NCI-H187 (cell line): ENCODE measurements at places on chromosomes 3 and 15.

DNA sequence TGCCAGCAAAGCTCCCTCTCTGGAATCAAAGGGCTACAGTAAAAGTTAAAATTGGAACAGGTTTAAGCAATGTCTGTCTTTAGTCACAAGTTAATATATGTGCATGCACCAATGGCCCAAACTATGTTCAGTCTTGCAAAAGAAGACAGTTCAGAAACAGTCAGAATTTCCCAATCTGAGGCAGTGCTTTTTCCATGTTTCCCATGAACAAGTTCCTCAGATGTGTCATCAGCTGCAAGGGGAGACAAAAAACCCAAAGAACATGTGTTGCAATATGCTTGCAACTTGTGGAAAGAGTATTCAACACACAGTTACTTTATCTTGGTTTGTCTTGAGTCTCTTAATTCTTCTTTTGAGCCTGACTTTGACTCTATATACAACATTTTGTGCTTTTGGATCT is 148.4 kb downstream of the USP13 start:
- no peak for DNase-seq

GRCh38 chr3:71881041-71881440 is 96.1 kb upstream of the PROK2 start:
- DNase-seq: no peak

DNA sequence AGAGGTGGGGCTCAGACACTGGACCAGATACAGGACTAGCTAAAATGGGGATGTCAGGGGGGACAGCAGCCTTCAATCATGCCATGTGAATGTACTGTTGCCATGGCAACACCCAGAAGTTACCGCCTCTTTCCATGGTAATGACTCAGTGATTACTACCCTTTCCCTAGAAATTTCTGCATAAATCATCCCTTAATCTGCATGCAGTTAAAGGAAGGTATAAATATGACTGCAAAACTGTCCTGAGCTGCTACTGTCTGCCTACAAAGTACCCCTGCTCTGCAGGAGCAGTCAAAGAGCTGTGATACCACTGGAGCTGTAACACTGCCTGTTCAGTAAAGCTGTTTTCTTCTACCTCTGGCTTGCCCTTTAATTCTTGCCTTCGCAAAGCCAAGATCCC is 168.2 kb downstream of the PEAK1 start:
- no peak for DNase-seq

- DNase-seq: no peak
These were observed 29.2 kb upstream of the IGDCC4 start for GRCh38 chr15:65451989-65452388.

GRCh38 chr3:45031531-45031930 is 5.4 kb downstream of the CLEC3B start:
- no peak for DNase-seq

DNA sequence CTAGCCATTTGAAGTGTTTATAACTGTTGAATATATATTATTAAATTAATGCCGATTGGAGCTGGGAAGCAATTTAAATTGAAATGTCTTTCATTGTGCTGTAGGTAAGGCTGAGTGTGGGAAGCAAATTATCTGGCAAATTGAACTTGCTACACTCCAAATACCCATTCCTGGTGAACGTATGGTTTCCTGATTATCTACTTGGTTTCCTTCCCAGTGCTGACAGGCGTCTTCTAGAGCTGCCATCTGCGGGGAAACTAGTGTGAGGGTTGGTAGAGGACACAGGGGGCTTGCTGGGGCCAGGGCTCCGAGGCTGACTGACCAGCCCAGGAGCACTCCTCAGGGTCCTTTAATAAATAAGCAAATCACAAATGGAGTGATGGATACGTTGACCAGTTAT is 581.4 kb upstream of the LMCD1 start:
- DNase-seq: no peak

GRCh38 chr3:115062009-115062408 is 85.1 kb downstream of the ZBTB20 start:
- DNase-seq: no peak

DNA sequence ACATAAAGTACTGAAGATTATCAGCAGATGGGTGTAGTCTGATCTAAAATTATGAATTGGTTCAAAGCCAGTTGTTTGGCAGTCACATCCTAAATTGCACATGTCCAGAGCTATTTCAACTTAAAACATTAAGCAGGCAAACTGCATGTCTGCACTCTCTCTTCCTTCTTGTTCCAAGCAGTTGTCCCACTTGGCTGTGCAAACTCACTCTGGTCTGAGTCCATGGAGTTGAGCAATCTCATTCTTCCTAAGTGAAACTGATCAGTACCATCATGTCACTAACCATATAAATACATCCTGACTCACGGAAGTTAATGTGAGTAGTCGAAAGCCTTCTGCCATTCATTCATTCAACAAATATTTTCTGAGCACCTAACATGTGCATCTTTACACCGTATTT is 353.0 kb downstream of the ROBO1 start:
- no peak for DNase-seq

DNA sequence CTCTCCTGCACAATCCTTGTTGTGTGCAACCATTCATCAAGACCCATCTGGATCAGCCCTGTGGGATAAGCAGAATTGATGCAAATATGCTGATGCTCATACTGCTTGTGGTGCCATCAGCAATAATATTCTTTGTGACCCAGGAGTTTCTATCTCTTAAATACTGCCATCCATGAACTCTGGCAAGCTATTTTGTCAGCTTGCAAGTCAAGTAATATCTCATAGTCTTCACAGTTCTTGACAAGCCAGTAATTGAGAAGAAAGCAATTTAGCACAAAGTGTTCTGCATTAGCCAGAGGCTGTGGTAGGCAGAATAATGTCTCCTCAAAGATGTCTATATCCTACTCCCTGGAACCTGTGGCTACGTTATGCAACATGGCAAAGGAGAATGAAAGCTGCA is 49.0 kb downstream of the SPATA16 start:
- no peak for DNase-seq

DNA sequence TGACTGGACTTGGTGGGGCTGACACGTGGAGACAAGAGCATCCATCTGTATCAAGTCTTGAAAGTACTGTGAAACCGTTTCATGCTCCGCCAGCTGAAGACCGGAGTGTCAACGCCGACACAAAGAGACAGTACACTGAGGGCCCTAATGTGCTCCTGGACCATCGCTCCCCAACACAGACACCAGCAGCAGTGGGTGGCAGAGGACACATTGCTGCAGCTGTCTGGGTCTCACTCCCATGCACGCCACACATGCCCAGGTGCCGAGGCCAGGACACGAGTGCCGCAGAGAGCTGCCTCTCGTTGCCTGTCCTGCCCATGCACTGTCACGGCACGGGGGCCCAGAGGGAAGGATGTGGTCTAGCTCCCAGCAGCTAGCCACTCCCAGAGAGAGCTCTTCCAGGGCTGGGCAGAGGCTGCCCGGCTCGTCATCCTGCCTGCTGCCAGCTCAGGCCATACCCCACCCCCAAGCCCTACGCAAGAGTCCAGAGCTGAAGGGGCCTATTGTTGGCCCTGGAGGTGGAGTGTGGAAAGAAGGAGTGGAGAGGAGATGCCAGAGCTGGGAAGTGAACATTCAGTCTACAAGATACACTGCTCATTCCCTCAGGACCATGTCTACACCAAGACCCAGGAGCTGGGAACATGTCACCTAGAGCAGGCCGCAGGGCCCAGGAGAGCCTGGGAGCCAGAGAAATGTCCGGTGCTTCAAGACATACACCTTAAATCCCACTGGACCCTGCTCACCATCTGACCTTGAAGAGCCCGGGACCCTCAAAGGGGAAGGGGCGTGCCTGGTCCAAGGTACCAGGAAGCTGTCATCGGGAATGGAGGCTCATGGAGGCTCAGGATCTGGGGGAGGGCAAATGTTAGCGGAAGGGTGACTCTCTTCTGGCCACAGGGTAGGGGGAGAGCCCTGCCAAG is 7.7 kb downstream of the TNK2 start:
- no peak for DNase-seq

- no peak for DNase-seq
These were observed 7.9 kb upstream of the PIK3CB start for GRCh38 chr3:138842483-138843188.

DNA sequence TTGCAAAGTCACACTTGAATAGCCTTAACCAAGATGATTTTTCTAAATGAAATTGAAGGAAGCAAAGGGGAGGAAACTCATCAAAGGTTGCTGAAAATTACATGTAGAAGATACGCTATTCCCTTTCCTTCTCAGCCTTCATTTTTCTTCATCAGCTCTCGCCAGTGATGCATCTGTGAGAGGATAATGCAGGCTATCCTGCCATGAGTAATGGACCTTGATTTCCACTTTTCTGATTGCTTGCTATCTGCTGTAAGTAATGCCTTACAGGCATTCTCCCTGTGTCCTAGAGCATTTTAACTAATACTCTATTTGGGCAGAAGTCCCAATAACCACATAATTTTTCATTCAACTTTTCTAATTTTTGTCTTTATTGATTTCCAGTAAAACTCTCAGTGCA is 162.6 kb downstream of the BBX start:
- no peak for DNase-seq
